ENCODE measurements at places on chromosomes 13 and 19.

DNA sequence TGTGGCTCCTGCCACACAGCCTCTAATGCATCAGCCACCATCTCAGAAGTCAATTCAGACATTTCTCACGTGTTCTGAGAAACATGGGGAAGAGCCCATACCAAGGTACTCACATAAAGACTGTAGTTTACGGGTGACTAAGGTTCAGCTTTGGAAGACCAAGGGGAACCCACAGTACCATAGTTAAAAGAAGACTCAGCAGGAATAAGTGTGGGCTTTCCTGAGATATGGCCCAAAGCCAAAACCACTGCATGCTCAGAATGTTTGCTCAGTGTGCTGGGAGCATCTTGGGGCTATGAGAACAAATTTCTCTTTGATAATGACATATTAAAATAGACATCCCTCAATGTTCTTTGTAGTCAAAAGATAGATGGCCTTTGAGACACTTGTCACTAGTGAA, 283.8 kb downstream of the DCT start:
- DNase-seq = no peak

DNA sequence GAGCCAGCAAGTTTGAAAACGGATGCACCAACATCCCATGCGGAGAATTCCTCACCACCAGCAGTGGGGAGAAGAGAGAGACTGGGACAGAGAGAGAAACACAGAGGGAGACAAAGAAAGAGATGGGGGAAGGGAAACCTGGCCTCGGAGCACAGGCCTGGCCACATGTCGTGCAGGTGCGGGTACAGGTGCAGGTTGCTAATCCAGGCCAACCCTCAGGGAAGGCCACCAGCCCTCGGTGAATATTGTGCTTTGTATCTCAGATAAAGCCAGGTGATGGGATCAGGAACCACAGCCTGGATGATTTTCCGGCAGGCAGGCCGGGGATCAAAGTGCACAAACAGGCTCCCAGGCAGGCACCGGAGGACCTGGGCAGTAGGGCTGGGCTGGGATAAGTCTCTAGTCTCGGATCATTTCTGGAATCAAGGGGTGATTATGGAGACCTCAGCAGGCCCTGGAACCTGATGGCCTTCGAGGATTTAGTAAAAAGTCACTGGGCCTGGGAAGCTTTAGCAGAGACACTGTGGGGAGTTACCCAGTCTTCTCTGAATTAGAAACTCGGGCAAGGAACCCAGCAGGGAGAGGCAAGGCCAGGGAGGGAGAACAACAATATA, 3.7 kb downstream of the GAS6 start:
- no peak for DNase-seq

- no peak for DNase-seq
These were observed 173.5 kb downstream of the DCT start for GRCh38 chr13:94305934-94306333.

GRCh38 chr13:75219479-75220237, 262.3 kb downstream of the TBC1D4 start:
- DNase-seq = peak; percentile 75

- no peak for DNase-seq
These were observed 141.2 kb downstream of the MYCBP2 start for GRCh38 chr13:77185721-77186120.

- DNase-seq = peak; percentile 82
These were observed 15.2 kb upstream of the S1PR4 start for GRCh38 chr19:3163230-3163886.

DNA sequence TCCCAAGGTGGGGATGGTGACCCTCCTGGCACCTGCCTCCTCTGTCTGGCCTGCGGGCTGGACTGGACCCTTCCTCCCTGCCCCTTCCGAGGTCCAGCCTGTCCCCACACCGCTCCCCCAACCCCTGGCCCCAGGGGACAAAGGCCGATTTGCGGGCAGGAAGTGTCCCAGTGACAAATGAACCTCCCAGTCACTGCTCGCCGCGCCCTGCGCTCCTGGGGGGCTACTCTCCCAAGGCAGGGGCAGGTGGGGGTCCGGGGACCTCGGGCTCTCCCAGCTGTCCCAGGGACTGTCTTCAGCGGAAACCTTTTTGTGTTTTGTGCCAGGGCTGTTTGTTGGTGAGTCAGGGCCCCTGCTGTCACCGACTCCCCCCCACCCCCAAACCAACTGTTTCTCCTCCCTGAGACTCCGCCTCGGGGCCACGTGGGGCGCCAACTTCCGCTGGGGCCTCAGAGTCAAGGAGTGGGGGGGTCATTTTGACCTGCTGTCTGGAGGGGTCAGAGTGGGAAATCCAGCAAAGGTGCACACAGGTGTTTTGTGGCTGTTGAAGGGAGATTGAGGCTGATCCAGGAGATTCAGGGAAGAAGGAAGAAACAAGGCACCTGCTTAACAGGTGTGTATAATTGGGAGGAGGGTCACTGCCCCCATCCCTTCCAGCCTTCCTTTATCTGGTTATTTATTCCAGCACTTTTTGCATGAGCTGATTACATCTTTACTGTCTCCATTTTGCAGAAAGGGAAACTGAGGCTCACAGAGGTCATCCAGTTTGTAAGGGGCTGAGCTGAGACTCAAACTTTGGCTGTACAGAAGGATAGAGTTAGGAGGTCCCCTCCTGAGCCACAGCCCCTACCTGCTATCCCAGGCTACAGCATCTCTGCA, 831 bp downstream of the PGPEP1 start:
- peak; percentile 72 for DNase-seq

DNA sequence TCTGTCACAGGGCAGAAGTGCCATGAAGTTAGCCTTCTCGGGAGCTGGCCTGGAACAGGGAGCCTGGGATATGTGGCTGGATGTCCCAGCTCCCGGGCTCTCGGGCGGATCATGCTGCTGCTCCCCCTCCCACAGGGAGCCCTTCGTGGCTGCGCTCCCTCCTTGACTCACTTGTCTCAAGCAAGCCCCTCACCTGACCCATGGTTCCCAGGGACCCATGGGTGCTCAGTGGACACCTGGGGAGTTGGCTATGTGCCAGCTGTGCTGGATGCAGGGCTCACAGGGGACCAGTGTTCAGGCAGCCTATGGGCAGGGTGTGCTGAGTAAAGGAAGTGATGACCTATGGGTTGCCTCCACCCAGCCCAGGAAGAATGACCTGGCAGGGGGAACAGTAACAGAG, 213.1 kb upstream of the SGCG start:
- DNase-seq = no peak

- DNase-seq = peak; percentile 41
These were observed 57.3 kb downstream of the CEBPG start for GRCh38 chr19:33430674-33431277.

GRCh38 chr19:9878511-9879196, 43.5 kb downstream of the PIN1 start:
- DNase-seq = no peak

GRCh38 chr13:99246100-99246499, 12.1 kb downstream of the GPR18 start:
- DNase-seq = no peak

DNA sequence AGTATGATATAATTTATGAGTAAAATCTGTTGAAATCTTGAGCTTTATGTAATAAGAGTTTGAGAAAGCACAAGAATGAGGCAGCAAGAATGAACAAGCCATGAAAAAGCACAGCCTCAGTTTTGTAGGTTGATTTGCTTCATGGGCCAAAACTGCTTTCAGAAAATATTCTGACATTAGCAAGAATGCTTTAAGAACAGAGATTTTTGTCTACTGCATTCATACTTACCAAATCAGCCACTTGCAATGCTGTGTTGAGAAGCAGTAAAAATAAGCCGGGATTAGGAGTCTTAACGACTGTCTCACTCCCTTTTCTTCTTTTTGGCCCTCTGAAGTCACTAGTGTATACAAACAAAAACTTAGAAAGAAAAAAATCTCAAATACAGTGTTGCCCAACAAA, 114.5 kb downstream of the POSTN start:
- no peak for DNase-seq

DNA sequence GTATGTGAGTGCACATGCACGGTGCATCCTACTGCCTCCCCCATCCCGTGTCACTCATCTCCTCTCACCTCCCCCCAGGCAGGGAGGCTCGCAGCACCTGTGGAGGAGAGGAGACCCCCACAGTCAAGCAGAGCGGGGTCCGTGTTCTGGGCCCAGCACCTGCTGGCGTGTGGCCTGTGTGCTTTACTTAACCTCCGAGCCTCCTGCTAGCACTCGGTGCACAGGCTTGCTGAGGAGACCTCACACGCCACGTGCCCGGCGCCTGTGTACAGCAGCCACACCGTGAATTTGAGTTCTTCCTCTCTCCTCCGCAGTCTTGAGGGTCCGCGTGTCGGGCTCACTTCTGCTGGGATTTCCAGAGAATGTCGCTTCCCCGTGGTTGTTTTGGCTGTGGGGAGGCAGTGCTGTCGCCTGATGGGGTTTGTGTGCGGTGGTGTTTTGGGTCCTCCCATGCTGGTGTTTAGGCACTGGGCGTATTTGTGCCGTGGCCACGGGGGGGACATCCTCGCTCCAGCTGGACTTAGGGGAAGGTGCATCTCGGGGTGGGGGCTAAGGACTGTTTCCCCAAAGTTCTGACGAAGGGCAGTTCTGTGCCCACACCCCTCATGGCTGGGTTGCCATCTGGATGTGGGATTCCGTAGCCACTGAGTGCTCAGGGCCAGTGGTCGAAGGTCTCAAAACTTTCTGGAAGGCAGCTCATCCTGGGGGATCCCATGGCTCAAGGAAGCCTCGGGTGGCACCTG, 34.8 kb upstream of the TMEM255B start:
- DNase-seq = no peak

DNA sequence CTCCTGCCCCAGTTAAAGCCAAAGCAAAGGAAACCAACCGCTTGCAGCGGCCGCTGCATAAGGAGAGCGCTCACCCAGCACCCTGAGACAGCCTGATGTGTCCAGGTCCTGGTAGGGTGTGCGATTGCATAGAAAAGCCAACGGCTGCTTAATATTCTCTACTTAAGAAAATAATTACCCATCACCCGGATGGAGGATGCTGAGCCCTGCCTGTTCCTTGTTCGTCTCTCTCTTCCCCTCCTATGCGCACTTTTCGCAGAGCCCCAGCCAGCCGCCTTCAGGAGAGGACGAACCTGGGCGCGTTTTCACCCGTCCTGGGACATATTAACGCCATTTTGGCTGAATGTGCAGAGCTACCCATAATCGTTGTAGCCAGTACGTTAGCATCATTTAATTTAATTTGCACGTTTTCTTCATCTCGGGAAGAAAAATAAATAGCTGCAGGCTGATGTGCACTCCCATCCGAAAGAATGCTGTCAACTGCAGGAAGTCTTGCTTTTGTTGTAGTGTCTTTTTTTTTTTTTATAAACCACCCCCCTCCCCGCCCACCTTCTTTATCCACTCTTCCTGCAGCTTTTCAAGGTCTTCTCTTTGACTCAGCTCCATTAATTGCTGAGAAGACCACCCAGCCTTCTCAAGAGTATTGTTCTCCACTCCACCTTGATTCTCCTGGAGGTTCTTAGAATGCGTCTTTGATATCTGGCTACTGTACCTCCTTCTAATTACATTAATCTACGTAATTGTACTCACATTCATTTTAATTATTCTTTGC, 214.5 kb downstream of the TEX29 start:
- no peak for DNase-seq

GRCh38 chr13:97639236-97639635, 205.3 kb downstream of the RAP2A start:
- no peak for DNase-seq

DNA sequence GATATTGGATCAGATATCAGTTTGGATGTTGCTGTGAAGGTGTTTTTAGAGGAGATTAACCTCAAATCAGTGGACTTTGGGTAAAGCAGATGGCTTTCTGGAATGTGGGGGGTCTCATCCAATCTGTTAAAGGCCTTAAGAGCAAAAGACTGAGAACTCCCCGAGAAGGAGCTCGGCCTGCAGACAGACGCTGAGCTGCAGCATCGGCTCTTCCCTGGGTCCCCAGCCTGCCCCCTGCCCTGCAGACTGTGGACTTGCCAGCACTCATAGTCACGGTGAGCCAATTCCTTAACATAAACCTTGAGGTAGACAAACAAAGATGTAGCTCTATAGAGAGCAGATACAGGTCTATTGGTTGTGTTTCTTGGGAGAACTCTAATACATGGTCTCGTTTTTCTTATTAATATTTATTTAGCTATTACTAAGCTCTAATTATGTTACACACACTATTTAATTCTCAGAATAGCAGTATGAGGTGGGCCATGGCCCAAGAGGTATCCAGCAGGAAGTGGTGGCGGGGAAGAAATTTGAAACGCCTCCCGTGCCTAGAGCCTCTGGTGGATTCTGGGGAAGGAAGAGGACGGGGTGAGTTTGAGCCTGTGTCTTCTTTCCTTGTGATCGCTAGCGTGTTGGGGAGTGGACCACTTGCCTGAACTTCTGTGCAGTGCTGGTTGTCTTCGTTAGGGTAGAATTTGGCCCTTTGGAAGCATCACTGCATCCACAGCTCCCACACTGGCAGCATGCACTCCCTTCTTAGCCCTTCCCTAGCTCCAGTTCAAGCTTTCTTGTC, 305.3 kb downstream of the TEX29 start:
- no peak for DNase-seq

Measured in CD4-positive, alpha-beta T cell treated with Interleukin-4 for 4 hours (primary cell).